Stimulated activated CD8-positive, alpha-beta memory T cell treated with anti-CD3 and anti-CD28 coated beads, Interleukin-4, amount 100 ng/mL, for 1 hour (primary cell): ENCODE measurements at places on chromosomes 1 and 21.

DNA sequence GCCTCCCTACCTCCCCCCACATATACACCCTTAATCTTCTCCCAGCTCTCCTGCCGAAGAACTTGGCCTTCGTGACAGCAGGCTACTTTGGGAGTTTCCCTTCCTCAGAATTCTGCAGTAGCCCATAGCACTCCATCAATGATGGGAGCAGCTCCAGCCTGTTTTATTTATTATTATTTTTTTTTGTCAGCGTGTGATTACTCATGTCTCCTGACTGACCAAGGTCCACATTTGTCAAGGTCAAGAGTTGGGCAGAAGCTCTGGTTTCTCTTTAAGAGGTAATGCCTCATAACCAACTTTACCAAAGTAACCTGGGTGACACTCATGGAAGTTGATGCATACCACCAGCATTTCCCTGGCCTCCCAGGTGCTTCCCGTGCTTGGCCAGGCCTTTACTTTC lies 125.4 kb downstream of the ZZZ3 start:
- no peak for DNase-seq

DNA sequence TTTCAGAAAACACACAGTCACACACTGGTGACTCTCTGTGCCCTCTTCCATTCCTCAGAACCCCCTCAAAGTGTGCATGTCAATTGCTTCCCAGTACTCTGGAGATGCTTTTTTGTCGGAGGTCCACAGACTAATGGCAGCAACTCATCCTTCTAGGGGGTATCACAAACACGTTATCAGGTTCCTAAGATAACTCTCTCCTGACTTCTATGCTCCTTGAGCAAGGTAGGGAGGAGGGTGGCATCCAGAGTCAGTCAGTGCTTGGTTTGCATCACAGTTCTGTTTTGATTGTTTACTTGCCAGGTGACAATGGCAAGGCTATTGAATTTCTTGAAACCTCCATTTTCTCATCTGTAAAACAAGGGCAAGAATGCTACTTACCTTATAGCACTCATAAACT lies 39.4 kb upstream of the DYNLT5 start:
- DNase-seq: no peak

DNA sequence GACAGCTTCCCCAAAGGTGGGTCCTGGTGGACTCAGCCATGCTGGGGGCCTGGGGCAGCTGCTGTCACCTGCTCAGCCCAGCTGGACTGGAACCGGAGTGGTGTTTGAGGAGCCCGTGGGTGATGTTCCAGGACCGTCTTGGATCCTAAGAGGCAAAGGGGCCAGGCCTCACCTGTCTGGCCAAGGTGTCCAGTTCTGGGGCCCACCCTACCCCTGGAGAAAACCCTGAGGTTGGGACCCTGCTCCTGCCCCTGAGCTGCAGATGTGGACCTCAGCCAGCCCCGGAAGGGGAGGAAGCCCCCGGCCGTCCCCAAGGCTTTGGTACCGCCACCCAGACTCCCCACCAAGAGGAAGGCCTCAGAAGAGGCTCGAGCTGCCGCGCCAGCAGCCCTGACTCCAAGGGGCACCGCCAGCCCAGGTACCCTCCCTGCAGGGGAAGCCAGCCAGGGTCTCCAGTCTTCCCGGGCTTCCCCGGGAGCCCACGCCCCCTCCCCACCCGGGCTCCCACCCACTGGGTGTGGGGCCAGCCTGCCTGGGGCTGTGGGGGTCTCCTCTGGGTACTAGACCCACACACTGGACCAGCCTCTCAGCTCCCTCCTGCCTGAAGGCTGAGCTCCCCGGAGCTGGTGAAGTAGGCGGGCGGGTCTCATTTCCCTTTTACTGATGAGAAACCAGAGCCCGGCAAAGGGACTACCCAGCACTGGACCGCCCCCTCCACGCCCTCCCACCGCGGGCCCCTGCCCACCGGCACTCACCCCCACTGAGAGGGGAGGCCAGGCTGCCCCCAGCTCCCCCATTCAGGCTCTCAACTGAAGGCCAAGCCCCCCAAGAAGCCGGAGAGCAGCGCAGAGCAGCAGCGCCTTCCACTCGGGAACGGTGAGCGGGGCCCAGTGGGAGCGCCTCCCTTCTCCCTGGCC lies 1.3 kb downstream of the AIRE start:
- DNase-seq: no peak

DNA sequence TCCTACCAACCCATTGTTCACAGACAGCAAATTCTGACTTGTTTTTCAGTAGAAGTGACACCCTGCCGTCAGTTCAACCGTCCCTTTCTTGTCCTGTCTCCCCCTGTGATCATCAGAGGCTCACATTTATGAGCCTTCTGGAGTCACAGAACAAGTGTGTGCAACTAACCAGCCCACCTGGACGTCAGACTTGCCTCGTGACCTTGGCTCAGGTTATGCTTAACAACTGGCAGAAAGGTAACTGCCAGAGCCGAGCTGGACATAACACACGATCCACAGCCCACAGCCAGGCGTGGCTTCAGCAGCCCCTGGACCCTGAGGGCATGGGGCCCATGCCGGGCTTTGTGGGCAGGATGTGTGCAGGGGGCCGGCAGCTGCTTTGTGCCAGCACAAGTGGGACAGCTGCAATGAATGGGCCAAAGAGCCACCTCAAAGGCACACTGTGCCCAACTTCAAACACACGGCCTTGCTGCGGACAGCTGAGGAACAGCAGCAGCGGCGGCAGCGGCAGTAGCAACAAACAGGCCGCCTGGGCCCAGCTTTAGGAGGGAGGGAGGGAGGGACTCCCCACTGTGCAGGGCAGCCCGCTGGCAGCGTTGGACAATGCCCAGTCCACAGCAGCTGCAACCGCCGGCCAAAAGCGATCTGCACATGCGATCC lies 103.9 kb downstream of the ZBTB18 start:
- no peak for DNase-seq

- no peak for DNase-seq
These were observed 14.1 kb downstream of the FBXO2 start for GRCh38 chr1:11640101-11640500.

DNA sequence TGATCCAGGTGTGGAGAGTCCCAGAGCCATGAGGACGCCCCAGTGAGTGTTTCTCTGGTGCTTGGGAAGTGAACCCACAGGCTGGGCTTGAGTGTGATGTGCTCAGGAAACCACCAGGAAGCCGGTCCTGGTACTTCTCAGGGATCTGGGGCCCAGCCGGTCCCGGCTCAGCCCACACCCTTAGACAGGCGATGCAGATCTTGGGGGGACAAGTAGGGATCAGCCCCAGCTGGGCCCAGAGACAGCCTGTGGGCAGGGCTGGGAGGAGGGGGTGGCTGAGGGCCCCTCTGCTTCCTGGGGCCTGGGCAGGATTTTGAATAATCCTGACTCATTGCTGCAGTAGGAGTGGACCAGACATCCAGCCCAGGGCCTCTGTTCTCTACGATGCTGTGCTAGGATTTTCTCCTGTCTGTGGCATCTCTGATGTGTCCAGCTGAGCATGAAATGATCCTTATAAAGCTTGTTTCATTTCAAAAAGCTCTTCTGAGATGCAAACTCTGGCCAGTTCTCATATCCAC lies 698.0 kb downstream of the PTPRU start:
- no peak for DNase-seq

DNA sequence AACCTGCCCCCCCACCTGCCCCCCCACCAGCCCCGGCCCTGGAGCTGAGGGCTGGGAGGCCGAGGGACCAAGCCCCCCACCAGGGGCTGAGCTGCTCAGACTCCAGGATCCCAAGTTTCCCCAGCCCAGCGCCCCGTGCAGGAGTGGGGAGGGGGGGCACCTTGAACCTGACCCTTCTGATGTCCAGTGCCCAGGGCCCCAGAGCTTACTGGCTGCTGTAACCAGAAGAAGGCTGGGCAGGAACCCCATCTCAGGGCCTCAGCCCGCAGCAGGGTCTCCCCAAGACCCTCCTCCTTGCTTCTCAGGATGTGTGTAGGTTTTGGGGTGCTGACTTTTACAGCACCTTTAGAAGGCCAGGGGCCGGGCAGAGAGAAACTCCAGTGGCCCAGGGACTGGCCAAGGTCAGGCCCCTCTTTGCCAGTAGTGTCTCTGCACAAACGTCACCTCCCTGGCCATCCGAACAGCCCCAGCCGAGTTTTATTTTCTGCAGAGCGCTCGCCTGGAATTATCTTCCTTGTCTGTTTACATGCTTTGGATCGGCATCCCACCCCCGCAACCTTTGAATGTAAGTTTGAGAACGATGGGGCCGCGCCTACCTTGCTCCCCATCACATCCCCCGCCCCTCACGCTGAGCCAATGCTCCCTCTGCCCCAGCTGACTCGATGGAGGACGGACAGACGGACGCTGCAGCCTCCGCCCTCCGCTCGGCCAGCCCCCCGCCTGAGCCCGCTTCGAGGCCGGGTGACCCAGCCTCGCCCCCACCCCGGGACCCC lies 70.1 kb upstream of the CASZ1 start:
- no peak for DNase-seq

GRCh38 chr1:198481661-198482060 lies 58.8 kb downstream of the ATP6V1G3 start:
- DNase-seq: no peak

DNA sequence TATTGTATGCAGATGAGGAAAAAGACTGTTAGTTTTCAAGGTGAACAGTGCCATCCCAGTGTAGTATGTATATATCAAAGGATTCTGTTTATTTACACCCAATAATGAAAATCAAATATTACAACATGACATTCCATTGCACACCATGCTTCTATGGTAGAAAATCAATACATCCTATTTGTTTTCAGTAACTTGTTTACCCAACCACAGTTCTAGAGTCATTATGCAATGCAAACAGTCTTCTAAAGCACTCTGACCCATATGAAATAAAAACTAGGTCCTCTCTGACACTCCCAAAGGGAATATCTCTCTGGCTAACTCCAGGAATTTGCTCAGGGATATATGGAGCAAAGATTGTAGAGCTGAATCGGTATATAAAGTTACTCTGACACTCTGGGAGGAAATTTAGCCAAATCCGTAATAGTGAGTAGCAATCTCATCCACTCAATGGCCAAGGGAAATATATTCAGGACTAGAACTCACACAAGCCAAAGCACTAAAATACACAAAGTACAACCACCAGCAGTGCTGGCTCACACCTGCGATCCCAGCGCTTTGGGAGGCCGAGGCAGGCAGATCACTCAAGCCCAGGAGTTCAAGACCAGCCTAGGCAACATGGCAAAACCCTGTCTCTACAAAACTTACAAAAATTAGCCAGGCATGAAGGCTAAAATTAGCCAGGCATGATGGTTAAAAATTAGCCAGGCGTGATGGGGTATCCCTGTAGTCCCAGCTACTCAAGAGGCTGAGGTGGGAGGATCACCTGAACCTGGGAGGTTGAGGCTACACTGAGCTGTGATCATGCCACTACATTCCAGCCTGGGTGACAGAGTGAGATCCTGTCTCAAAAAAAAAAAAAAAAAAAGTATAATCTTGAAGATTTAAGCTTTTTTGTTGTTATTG lies 75.2 kb downstream of the RERE start:
- DNase-seq: no peak

GRCh38 chr1:82849460-82849859 lies 1048.7 kb downstream of the ADGRL2 start:
- DNase-seq: no peak

DNA sequence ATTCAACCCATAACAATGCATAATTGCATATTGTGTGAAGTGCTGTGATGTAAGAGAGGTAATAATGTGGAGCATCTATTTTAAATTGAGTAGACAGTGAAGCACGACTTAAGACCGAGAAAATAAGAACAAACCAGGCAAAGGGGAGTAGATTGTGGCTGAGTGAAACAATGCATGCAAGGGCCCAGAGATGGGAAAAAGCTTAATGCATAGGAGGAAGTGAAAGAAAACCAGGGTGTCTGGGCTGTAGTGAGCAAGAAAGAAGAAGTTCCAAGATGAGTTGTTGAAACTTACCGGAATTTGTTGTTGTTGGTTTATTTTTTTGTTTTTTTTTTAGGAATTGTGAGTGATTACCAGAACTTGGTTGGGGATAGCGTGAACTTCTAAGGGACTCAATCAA lies 104.7 kb downstream of the SNX7 start:
- no peak for DNase-seq

DNA sequence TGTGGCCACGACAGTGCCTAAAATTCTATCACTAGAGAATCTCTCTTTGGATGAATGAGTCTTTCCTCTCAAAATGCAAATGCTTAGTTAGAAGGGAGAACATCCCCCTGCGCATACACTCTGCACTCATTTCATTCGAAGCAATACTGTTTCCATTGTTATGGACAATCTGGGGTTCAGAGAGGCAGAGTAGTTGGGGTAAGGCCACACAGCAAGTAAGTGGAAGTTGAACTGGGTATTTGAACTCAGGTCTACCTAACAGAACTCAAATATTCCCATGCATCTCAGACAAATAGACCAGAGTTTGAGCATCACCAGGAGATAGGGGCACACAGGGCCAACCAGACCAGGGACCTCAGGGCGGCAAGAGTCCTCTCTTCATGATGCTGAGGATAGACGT lies 25.5 kb downstream of the RAP1GAP start:
- no peak for DNase-seq

DNA sequence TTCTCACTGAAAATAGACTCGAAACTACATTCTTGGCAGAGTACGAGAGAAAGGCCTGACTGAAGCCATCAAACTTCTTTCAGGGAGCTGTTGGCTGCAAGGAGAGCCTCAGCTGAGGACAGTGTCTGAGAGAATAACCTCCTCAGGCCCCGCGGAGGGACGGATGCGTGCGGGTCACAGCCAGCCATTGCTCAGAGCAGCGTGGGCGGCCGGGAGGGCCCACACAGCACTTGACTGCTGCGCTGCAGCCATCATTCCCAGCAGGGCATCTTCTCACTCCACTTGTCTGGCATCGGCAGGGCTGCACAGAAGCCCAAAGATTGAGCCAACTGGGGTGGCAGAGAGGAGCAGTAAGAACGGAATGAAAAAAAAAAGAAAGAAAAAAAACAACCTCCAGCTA lies 113.5 kb downstream of the XCL2 start:
- DNase-seq: no peak

- DNase-seq: no peak
These were observed 7.0 kb upstream of the SMCP start for GRCh38 chr1:152870831-152871730.

- no peak for DNase-seq
These were observed 78.3 kb downstream of the NDUFS5 start for GRCh38 chr1:39104158-39105060.

- DNase-seq: no peak
These were observed 28.8 kb downstream of the SERBP1 start for GRCh38 chr1:67401443-67401842.

GRCh38 chr1:33007190-33008050 lies 29.3 kb downstream of the AK2 start:
- no peak for DNase-seq

DNA sequence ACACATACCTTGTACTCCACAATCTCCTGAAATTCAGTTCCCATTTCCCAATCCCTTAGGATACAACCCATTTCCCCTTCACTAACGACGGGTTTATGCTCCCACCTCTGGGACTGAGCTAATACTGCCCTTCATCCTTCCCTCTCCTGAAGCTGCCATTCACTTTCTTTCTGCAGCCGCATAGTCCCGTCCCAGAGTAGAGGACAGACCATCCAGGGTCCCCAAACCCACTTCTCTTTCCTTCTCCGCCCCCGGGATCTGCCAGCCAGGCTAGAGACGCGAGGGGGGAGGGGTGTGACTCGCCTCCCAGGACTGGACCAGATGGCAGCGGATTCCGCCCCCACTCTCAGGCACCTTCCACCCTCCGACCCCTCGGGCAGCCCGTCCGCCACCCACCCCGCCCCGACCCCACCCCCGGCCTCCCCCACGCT lies 679 bp downstream of the ABL2 start:
- no peak for DNase-seq
